T follicular helper cell (primary cell): ENCODE measurements at places on chromosomes 1 and 21.

DNA sequence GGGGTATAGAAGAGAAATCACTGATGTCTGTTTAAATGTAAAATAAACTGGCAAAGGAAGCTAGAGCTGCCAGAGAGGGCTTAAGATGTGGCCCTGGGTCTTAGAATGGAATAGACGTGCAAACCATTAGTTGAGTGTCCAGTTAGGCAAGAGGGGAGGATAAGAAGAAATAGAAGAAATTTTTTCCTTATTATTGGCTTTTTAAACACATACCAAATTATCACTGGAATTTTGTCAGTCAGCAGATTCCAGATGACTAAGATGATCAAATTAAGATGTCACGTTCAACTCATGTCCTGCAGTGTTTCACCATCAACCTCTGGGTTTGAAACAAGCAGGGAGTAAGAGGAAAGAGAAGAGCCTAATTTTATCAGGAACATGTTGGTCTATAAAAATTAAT is 71.6 kb upstream of the C1orf21 start:
- no peak for DNase-seq

DNA sequence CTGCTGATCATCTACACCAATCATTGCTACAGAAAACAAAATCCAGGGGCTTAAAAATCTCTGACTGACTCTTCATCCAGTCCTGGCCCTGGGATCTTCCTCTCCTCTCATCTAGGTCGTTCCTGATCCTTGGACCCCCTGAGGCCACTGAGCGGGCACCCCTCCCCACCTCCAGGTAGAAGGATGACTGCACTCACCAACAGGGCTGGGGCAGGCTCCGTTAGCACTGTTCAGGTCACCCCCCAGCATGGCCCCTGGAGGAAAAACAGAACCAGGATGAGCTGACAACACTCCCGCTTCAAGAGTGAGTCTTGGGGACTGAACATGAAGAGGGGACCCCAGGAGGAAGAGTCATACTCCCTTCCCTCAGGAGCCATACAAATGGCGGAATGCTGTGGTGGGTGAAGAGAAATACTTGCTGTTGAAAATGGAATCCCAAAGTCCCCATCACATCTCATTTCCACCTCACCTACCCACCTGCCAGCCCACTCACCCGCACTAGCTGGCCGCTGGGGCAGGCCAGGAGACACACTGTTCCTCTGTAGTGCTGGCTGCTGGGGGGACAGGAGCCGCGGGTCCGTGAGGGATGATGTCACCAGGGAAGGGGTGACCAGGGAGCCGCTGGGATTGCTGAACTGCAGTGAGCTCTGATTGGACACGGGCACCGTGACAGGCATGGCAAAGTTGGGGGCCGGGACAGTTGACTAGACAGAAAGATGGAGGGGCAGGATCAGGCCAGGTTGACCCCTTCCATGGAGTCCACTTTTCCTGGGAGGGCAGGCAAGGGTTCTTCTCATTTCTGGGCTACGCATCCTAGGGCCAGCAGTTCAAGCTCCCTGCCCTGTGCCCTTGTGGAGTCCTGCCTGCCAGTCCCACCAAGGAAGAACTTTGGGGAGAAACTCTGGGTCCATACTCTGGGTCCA is 21.2 kb downstream of the MEF2D start:
- DNase-seq = no peak

DNA sequence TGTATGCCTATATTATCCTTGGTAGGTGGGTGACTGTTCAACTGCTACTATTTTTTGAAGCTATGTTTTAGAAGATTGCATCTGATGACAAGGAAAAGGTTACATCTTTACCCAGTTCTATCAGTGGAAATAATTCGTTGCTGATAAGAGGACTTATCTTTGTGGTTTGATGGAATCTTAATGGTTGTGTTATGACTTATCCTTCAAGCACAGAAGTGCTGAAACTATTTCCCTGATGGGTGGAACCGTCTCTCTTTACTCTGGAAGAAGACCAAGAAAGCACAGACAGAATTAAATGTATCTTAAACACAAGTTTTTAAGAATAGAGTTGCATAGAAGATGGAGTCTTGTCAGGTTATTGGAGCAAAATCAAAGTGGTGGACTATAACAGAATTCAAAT is 437.7 kb upstream of the KAZN start:
- DNase-seq = no peak

- DNase-seq = no peak
Measured at GRCh38 chr1:199308349-199308846, 669.6 kb downstream of the PTPRC start.

- no peak for DNase-seq
Measured at GRCh38 chr1:91057784-91058183, 35.9 kb upstream of the ZNF644 start.

DNA sequence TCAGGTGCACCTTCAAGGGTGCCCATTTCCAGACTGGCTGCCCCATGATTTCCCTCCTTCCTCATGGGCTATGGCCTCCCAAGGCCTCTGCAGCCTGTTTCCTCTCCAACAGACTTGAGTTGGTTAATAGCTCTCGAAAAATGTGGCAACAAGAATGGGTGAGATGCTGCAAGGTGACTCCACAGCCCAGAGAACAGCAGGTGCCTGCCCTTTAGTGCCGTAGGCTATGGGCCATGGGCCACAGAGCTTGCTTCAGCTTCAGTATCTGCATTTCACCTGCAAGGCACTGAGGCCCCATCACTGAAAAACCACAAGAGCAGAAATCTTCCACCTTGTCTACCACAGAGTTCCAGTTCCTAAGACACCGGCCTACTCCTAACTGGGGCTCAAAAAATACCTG is 122.0 kb downstream of the ETS2 start:
- DNase-seq = no peak

DNA sequence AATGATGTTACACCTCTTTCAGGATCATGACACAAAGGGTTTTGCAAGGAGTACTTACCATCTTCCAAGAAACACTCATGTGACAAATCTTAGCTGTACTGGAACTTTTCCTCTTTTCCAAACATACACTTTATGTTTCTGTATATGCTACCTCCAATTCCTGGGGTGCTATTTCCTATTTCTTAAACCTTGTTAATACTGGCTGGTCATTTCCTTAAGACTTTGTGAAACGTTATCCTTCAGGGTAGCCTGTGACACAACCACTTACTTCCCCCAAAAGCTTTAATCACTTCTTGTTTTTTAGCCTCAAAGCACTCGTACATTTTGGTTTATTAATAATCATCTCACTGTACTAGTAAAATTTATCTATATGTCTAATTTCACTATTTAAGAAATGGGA is 39.4 kb downstream of the OR10Z1 start:
- DNase-seq = no peak

DNA sequence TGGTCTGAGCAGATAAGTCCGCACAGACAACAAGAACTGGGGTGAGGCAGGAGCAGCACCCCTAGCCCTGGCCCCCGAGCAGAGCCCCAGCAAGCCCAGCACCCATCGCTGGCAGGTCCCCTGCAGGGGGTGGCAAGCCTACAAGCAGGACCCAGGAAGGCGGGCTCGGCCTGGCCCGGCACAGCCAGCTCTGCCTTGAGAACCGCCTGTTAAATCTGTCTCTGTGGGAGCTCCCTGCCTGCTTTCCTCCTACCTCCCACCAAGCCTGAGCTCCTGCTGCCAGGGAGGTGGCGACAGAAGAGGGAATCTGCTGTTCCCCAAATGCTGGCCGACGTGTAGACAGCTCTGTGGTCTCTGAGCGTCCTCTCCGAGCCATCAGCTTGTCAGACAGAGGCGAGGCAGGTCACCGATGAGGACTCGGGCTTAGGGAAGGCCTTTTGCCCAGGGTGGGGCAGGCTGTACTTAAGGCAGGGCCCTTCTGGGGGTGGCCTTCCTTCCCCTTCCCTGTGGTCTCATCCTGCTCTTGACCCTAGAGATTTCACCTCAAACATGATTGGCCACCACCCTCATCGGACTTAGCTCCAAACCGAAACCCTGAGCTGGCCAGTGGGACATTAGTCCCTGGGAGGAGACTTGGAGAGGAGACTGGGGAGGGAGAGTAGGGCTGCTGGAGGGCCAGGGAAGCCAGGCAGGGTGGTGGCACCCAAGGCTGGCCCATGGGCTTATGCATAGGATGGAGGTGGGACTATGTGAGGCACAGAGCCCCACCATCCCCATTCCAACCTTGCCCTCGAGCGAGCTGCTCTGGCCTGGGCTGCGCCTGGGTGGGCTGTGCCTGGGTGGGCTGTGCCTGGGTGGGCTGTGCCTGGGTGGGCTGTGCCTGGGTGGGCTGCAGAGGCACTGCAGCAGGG is 7.7 kb downstream of the SELENON start:
- no peak for DNase-seq

DNA sequence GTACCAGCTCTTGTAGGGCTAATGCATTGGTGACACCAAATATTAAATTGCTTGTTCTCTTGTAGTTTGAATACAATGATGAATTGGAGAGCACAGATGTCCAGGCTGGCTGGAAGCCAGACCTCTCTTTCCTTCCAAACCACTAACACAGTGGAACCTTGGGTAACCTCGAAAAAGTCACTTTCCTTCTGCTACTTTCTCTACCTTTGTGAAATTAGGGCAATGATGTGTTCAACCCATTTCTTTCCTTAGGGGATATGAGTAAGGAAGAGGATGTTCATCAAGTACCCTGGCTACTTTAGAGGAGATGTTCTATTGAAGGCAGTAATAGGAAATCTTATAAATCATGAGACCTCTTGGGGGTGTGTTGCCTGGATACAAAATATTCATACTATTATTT is 55.7 kb downstream of the XCL2 start:
- DNase-seq = no peak

- DNase-seq = no peak
Measured at GRCh38 chr1:65717815-65718454, 74.8 kb upstream of the PDE4B start.

DNA sequence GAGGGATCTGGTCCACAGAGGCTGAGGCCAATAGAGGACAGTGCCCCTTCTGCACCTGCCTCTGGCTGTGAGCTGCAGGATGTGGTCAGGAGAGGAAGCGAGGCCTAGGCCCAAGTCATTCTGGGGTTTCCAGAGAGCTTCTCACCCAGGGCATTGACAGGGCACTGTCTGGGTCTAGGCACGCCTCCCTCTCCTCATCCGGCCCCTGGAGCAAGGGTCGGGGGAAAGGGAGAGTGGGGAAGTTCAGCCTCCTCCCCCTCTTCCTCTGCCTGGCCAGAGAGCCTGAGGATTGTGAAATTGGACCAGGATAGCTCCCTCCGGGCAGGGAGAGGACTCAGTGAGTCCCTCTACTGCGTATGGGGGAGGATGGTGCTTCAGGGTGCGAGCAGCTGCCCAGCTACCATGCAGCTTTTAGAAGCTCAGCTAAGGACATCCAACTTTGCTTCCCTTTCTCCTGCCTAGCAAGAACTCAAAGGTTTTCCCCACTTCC is 6.3 kb upstream of the INAVA start:
- peak; percentile 38 for DNase-seq
